Myocyte (in vitro differentiated cells): ENCODE measurements at places on chromosomes 3 and 15.
A peak's percentile ranks its signal among the peaks of the same experiment; 100 is the strongest.

- DNase-seq, result peak; percentile 50
Observed at GRCh38 chr3:128847666-128848370, 31.6 kb upstream of the ACAD9 start.

GRCh38 chr3:131277836-131278497, 103.6 kb upstream of the NUDT16 start:
- no peak for DNase-seq

DNA sequence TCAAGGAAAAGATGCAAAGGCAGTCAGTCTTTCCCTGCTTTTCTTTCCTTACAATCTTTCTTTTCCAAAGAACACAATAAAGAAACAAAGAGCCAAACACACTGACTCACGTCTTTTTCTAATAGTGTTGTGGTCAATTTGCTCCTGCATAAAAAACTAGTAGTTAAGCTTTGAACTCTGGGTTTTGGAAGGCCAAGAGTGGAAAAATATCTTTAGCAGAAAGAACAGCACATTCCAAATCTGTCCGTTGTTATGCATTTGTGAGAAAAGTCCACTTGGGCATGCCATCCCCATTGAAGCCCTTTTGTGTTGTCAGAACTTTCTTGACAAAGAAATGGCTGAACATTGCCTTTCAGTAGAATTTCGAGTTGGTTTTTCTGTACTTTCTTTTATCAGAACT, 18.2 kb downstream of the COL8A1 start:
- peak; percentile 45 for DNase-seq

DNA sequence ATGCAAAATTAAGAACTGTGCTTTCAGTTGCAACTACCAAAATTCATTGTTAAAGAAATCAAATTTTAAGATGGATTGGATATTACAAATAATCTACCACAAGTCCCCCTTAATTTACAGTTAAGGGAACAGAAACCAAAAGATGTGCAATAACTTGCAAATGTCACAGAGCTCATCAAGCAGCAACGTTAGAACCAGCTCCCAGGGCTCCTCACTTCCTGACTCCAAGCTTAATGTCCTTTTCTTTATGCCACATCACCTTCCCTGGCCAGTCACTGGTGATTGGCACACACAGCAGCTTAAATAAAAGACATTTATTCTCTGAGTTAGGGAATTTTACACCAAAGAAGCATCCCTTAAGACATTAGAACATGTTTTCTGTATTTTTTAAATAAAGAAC, 159.7 kb downstream of the RSL24D1 start:
- DNase-seq, result no peak

GRCh38 chr3:177470197-177470941, 273.1 kb upstream of the TBL1XR1 start:
- DNase-seq, result peak; percentile 54

DNA sequence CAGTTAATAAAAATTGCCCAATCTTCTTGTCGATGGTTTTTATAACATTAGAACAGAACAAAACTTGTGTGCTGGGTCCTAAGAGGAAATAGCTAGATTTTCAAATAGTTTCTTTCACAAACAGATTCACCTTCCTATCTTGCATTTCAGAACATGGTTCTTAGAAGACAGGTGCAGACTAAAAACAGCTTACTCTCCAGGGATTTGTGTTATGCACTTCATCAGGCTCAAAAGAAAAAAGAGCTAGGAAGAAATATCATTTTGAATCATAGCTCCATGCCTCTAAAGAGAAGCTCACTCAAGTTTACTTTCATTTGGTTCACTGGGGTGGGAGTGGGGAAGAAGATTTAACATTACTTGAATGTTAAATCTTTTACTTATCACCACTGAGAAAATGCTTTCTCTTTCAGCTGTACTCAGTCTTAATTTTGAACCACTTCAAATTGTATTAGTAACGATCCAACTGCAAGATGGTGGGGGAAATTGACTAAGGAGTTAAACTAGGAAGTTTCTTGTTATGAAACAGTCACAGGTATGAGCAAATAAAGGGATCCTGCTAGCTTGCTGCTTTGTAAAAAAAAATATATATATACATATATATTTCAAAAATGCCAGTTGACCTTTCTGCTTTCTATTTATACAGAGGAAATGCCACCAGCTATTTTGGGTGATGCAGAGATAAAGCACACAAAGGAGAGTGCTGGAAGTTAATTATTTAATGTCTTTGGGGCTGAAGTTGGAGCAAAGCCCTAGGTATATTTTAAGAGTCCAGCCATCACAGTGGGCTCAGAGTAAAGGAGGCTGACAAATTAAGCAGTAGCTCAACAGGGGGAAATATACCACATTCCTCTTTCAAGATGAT, 28.3 kb upstream of the NUDT16 start:
- DNase-seq, result peak; percentile 59

GRCh38 chr3:182902236-182902635, 78.1 kb downstream of the DCUN1D1 start:
- DNase-seq, result no peak

GRCh38 chr15:82303956-82304777, 41.5 kb downstream of the SAXO2 start:
- DNase-seq, result no peak

DNA sequence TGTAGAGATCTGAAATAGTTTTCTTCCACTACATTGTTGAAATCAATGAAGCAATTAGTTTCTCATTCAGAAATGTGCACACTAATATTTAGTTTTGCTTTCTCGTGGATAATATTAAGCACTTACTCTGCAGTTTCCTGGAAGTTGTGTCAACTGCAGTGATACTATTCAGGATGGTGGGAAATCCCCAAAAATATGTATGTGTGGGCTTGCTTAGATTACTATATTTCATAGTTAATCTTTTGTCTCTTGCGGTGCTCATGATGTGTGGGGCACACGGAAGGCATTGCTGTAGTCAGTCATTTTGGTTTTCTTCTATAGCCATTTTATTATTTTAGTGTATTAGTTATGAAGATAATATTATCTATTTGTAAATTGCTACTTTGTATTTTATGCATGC, 19.7 kb downstream of the RAB11A start:
- DNase-seq, result no peak

GRCh38 chr15:86157606-86158293, 78.1 kb downstream of the AGBL1 start:
- DNase-seq, result no peak

- DNase-seq, result peak; percentile 80
Observed at GRCh38 chr3:197366301-197367044, 68.1 kb upstream of the DLG1 start.

DNA sequence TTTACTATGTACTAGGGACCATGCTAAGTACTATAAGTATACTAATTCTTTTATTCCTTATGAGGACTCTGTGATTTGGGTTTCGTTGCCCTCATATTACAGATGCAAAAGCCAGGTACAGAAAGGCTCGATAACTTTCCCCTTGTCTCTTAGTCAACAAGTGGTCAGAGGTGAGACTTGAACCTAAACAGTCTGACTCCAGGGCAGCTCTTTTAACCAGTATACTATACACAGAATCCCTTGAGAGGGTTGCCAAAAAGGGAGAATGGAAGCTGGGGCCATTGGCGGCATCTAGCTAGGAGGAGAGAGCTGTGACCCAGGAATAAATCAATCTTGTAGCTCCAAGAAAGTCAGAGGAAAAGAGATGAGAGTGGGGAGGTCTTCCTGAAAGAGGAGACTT, 92.4 kb downstream of the TOP2B start:
- DNase-seq, result no peak

DNA sequence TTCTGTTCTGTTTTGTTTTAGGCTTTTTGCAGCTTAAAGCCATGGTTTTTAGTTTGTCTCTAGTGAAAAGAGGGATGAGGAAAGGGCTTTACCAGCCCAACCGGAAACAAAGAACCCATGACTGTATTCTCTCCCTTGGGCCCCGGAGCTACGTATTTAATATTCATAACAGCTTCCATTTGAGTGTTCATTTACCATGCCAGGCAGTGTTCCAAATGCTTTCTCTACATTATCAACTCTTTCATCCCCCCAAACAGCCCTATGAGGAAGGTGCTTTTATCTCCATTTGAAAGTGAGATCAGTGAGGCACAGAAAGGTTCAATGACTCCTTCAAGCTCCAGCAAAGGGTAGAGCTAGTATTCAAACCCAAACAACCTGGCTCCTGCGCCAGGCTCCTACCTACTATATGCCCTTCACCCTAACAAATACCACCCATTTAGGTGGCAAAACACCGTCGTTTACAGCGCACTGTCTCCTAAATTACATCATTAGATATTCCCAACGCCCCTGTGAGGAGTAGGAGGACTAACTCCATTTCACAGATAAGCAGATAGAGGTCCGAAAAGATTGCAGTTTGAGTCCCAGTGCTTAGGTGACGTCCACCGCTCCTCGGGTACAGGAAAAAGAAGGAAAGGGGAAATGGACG, 27.9 kb downstream of the GTPBP8 start:
- peak; percentile 26 for DNase-seq

DNA sequence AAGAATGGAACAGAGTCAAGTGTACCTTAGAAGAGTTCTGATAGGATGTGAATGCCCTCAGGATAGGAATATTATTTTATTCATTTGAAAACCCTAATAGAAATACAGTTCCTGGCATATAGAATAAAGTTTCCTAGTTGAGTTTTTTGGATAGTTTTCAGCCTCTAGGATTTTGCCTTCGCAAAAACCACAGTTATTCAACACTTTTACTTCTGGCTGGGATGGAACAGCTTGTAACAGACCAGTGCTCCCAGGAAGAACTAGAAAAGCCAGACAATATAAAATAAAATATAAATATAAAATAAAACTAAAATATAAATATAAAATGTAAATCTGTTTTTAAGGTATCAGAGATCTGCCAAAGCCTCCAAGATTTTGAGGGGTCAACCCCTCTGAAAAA, 27.5 kb upstream of the RARB start:
- no peak for DNase-seq

GRCh38 chr3:11643201-11643603, 513 bp downstream of the VGLL4 start:
- peak; percentile 65 for DNase-seq

DNA sequence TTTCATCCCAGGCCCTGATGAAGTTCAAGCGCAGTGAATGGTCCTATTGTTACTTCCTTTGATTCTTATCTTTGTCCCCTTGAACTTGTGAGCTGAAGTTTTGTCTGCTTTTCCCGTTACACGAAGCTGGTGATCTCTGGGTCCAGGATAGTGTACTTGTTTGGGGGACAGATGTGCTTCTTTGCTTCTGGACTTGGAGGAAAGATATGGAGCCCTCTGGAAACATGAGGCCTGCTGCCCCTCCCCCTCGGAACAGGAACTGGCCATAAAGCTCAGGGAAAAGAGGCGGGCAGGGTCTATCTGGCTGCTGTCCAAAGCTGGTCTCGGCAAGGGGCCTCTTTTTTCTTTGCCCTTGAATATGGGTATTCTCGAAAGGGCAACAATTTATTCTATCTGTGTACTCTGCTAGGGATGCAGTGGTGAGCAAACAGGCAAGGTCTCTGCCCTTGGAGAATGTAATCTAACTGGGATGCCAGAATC, 47.6 kb downstream of the IDH2 start:
- DNase-seq, result no peak

- peak; percentile 41 for DNase-seq
Observed at GRCh38 chr3:159128628-159129027, 326.8 kb downstream of the MFSD1 start.

DNA sequence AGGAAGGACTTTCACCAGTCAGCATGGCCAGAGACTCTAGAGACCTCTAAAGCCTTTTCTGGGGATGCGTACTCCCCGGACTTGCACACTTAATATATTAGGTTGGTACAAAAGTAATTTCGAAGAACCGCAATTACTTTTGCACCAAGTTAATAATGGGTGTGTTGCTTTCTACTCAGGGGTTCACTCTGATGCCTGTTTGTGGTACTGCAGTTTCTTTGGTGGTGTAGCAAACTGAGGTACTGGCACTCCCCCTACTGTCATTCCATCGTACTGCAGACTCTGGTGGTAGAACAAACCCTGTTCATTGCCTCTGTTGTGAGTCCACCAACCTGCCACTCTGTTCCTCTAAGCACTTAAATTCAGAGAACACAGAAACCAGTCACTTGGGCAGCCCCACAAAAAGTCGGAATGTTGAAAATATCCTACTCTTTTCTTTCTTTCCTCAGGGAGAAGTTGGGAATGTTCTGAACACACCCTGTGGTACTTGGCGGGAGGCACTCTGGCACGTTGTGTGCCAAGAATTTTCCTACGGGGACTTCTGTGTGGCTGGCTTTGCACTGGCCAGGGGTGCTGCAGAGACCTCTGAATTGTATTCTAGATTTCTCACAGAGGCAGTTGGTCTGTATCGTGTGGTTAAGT, 46.3 kb downstream of the GABRG3 start:
- DNase-seq, result peak; percentile 1

DNA sequence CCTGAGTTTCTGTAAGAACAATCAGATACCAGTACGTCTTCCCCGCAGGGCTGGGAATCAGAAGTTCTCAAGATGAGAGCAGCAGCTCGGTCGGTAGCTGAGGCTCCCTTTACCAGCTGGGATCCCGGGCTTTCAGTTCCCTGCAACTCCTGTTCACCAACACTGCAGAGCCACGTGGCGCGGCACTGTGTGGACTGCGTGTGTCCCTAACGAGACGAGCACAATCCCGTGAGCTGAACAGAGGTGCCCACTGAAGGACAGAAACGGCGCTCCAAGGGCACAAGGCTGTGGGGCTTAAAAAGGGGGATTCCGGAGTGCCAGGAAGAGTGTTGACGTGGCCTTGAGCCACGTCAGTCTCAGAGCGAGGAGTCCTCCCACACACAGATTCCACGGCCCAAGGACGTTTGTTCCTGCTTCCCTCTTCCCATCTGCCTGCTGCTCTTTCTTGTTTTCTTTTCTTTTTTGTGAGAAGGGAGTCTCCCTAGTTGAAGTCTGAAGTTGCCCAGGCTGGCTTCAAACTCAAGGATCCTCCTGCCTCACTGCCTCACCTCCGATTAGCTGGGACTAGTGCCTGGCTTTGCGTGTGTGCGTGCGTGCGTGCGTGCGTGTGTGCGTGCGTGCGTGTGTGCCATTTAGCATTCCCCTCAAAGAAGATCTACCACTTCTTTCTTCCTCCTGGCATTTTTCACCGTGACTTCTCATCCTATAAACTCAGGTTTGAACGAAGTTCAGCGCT, 37.1 kb upstream of the RPL35A start:
- DNase-seq, result no peak

DNA sequence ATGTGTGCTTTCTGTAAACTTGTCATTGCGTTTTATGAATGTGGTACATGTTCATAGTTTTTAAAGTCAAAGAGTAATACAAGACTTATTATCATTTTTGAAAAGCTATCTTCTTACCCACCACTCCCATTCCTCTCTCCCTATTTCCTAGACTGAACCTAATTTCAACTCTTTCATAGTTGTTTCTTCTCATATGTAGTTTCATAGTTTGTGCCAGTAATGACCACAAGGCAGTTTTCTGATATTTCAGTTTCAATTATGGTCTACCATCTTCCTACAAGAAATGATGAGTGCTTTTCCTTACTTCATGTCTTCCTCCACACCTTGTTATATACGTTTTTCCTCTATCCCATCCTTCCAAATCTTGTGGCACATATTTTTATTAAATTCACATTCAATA, 445.0 kb upstream of the GOLIM4 start:
- no peak for DNase-seq

GRCh38 chr15:64844576-64845145, 2.9 kb downstream of the PLEKHO2 start:
- no peak for DNase-seq

DNA sequence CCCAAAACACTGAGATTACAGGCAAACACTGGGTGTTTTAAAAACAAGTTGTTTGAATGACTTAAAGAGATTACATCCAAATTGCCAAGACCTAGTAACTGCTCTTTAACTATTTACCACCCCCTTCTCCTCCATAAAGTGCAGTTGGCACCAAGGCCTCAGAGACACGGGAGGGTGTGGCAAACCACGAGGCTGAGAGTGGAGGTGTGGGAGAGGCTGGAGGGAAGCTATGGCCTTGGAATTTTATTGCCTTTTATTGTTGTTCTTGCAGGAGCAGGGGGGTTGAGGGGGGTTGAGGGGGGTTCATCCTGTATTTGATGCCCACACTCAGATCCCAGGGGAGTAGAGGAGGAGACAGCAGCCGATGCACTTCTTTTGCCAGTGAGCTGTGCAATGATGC, 75.9 kb upstream of the CTDSPL start:
- no peak for DNase-seq
